ENCODE measurements at places on chromosomes 13 and 19.

- no peak for DNase-seq
These were observed 367.6 kb downstream of the DNAJC15 start for GRCh38 chr13:43391036-43391435.

DNA sequence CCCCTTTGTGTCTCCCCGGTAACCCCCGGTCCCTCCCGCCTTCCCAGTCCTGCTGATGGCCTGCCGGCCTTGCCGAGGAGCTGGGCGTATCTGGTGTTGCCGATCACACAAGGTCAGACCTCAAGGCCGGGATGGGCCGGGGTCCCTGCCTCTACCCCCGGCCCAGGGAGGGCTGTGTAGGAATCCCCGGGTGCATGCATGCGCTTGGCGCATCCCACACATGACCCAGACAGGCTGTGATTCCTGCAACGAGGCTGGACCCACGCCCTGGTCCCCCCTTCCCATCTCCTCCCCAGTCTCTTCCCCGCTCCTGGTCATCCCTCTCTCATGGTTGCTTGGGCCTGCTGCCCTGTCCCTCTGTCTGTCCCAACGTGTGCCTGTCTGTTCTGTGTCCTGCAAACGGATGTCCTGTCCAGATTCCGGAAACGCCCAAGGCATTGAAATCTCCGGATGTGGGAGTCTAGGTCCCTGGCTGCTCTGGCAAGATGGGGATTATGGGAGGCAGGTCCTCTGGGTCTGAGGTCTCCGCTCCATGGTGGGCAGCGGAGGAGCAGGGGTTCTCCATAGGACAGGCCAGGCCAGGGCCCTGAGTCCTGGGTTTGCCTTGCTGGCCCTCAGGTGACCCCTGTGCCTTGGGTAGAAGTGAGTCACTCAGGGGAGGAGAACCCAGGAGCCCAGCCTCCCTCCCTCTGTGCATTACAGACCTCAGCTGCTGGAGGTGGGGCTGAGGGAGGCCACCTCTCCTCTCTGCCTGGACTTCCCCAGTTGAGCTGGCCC, 1.6 kb downstream of the PKN1 start:
- no peak for DNase-seq

DNA sequence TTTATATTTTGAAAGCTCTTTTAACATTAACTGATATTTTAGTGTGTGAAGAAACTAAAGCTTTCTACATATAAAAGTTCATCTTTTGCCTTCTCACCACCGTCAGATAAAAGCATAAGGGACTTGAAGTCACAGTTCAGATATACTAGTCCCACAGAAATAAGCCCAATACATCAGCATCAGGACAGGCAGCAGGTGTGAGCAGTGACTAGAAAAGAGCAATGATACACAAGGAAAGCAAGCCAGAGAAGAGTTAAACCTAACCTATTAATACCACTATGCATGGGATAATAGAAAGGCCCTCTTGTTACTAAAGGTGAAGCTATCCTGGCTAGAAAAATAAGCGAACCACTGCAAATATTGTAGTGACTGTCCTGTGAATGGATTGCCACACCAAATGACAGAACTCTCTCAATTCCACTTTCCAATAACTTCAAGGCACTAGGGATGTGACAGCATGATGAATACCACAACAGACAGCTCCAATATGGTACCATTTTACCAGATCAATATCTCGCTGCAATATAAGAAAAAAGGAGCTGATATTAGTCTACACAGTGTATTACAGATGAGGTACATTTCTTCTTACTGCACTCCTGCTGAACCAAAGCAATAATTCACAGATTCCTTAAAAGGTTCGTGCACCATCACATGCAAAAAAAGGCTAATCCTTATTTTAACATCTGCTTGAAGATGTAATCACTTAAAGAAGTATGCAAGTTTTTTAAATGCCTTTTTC, 114.1 kb downstream of the DACH1 start:
- no peak for DNase-seq

GRCh38 chr19:34120846-34121639, 51.3 kb upstream of the LSM14A start:
- DNase-seq: no peak

DNA sequence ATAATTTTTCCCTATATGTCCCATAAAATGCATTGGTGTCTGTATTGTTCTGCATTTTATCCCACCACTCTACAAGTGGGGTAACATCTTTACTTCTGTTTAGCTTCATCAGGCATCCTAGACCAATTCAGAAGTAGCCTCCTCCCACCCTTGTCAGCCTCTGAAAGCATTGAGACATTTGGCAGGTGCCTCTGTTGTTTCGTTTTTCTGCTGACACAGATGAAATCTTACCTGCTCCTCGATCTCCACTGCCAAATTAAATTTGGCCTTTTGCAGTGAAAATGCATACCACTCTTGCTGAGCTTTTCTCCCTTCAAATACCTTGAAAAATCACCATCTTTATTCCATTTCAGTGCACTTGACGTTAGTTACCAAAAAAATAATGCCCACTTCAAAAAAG, 83.5 kb upstream of the STARD13 start:
- DNase-seq: no peak

DNA sequence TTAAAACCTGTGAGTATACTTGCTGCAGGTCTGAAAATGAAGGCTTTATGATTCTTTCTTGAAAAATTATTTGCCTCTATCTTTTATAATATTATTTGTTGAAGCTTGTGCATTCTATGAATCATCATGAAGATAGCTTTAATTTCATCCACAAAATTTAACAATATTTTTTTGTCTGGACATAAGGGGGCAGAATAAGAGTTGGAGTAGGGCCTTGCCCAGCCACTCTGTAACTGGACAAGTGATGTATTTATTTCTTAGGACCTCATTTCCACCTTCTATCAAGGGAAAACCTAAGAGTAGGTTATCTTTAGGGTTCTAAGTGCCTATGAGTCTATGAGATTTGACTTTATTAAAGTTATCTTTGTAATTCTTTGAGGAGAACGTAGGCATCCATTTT, 49.9 kb downstream of the N4BP2L1 start:
- DNase-seq: no peak

DNA sequence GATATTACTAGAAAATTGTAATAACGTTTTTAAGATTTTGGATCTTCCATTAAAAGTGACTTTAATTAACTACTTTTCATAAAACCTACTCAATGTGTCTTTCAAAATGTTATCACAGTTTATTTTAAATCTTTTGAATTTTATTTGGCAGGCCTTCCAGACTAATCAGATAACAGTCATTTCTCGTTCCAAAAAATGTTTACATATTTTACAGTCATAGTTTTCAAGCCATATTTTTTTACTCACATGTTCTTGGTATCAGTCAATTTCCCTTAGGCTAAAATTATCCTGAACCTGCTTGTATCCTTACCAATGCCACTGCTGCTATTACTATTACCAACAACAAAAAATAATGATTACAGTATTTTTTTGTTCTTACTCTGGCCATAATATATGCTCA, 1783.5 kb downstream of the SLITRK5 start:
- DNase-seq: no peak

All from NCI-H1436 treated with DMSO at 0.1 percent for 48 hours (cell line).